PC-3 (cell line): ENCODE measurements at places on chromosomes 16 and 17. TPM values are rescaled to one million over a fixed set of nuclear protein-coding genes. Genes with fewer than 3 reads are reported as not detected.

DNA sequence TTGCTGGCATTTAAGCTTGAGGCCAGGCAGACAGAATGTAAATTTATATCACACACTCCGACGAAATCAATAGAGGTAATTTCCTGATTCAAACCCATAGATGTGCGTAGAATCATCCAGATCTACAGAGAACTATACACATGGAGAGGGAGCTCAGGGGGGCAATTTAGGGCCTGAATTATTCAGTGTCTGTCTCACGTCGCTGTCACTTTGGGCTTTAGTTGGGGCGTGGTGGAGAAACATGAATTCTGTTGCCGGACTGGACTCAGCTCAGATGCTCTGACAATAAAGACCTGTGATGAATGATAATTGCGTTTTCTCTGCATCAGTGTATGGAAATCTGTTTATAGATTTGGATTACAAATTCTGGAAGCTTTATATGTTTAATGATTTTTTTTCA, 32.5 kb upstream of the HS3ST2 start:
- DNase-seq: no peak

The WFDC1 gene
- 0.15 TPM in 1 of 2 replicates, not detected in the other for total RNA-seq

DNA sequence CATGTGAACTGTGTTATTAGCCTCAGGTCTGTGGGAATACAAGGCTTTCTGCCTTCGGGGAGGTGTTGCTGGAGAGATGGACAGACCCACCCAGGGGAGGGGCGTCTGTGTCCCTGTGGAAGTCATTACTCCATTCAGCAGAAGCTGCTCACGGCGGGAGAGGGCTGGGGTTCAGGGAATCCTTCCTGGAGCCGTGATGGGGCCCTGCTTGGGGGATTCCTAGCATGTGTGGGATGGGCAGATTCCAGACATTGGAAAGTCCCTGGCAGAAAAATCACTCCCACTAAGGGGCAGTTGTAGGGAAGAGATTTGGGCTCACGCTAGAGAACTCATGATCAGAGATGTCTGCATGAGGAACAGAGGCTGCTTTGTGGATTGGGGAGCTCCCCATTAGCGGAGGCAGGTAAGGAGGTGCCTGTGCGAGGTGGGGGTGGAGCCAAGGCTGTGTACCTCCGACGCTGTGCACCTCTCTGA, 56.3 kb upstream of the IL34 start:
- DNase-seq: no peak

GRCh38 chr16:69538808-69539207, 27.0 kb upstream of the NFAT5 start:
- no peak for DNase-seq

DNA sequence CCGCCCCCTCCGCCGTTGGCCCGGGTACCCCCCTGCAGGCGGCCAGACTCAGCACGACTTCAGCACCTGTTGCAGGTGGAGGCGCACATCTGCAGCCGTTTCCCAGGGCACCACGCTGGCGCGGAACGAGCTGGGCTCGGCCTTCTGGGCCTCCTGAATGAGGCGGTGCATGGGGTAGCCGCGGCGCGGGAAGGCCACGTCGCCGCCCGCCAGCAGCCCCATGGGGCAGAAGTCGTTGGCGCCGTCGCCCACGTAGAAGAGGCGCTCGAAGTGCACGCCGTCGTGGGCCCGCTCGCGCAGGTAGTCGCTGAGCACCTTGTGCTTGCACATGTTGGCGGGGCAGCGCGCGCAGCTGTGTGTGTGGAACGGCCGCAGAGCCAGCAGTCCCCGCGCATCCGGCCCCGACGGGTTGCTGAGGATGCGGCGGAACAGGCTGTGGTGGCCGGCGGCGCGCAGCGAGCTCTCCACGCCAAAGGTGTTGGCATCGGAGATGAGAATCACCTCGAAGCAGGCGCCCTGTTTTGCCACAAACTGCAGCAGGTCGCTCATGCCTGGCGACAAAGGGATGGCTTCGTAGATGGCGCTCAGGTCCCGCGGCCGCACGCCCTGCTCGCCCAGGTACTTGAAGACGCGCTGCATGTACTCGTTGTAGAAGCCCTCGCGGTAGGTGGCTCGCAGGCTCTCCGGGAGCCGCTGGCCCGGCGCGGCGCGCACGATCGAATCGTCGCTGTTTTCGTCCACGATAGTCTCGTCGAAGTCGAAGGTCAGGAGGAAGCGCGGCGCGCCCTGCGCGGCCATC, 6.2 kb downstream of the PHOSPHO1 start:
- no peak for DNase-seq

- no peak for DNase-seq
These were observed 26.1 kb downstream of the ZFPM1 start for GRCh38 chr16:88478889-88479792.

The FBXO31 gene
- 14.8 and 17.7 TPM in 2 replicates for total RNA-seq
